GM12864 (cell line): ENCODE measurements at places on chromosomes 11 and 22.

DNA sequence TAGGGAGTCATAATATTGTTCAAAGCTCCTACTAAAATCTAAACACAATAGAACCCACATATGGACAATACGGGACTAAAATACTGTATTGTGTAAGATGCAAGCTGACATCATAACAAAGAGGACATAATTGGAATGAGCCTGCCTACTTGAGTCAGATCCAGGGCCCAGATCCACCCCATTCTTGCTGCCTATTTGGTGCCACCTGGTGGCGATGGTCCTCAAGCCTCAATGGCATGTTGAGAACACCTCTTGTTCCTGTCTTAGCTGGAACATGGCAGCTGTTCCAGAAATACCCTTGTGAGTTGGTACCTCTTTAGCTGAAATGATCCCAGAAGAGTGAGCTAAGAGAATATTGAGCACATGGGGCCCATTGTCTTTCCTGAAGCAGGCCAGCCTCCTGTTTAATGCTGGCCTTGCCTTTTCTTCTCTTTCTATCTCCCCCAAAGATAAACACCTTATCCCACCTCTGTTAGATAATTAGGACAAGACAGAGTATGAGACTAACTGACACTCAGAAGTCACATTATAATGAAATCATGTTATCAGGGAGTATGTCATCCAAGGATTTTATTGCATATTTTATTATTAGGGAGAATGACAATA, 680.9 kb upstream of the ANO5 start:
- DNase-seq, result peak; percentile 13

- DNase-seq, result no peak
Observed at GRCh38 chr11:103845331-103845730, 191.1 kb upstream of the DDI1 start.

DNA sequence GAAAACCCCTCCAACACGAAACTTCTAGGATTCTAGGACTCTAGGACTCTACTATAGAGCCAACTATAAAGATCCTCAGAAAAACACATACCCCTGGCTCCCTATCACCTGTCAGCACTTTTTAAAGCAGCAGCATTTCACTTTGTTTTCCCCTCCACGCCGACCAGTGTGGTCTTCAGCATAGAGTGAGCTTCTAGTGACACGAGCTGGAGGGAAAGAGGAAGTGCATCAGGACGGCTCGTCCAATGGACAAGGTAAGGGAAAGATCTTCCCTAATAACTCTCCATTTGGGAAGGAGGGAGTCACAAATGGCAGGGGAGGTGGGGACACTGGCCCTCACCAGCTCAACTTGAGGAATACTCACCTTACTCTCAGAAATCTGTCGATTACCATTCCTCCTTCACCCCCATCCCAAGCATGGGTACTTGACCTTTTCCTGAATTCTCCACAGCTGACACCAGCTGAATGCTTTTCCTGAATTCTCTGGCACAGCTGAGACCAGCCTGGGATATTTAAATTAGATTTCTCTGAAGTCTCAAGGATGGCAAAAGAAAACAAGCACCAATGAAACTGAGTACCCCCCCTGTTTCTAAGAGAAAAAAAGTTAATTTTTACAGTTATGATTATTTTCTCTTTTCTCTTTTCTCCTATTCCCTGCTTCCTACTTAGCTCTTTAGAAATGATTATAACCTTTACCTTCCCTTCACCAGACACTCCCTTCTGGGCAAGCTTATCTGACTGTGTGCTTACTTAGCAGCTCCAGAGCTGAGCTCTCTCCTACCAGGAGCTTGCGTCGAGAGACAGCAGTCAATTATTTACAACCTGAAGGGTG, 33.3 kb upstream of the NNMT start:
- DNase-seq, result no peak

DNA sequence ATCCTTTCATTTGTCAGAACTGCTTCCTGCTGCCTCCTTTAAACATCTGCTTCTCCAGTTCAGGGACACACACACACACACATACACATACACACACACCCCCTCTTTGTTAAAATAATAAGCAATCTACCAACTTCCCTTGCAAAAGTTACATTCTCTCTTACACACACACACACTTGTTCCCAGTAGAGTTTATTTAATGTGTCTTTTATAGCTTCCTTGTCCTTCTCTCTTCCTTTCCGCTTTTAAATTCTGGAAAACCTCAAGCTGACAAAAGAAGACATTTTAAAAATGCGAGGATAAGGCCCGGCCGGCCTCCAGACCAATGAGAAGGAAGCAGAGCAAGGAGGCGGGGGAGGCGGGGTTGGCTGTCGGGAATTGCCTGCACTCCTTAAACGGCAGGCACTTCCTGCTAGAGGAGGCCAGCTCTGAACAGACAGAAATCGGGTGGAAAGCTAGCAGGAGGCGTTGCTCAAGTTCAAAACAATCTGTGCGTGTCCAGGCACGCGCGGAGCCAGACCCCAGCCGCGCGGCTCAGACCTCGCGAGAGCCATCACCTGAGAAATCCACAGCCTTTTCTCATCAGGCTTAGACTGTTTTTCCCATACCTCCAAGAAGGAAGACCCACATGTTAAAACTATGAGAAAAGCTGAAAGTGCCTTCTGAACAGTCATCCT, 99.9 kb downstream of the MAML2 start:
- DNase-seq, result peak; percentile 84

DNA sequence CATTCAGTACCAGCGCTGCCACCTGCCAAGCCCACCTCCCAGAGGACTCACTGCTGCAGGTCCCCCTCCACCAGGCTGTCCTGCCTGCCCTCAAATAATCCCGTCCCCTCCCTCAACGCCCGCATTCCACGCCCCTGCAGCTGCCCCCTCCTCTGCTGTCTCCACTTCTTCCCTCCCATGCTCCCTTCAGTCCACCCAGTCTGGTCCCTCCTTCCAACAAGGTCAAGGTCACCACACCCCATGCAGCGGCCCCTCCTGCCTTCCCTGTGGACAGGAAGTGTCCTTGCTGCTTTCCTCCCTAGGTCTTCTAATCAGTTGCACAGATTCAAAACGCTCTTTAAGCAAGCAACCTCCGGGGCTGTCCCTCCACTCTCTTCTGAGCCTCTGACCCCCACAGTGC, 12.1 kb downstream of the MACROD1 start:
- no peak for DNase-seq

DNA sequence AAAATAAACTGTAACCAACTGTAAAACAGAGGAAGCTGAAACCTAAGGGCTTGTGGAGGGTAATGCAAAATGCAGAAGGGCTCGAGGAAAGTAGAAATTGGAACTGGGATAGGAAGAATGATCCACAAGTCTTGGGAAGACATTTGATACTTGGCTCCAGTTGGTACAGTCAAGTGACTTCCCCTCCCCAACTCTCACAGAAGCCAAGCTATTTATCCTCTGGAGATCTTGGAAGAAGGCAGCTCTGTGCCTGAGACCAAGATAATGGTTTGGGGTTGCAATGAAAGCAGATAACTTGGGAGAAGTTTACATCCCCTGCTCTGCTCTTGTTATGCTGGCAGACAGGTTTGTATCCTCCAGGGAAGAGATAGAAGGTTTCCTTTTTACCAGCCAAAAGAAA, 198.9 kb upstream of the ZC3H12C start:
- no peak for DNase-seq

GRCh38 chr22:38189104-38189503, 7.5 kb upstream of the PLA2G6 start:
- DNase-seq, result no peak
